ENCODE measurements at places on chromosomes 2 and 18.

DNA sequence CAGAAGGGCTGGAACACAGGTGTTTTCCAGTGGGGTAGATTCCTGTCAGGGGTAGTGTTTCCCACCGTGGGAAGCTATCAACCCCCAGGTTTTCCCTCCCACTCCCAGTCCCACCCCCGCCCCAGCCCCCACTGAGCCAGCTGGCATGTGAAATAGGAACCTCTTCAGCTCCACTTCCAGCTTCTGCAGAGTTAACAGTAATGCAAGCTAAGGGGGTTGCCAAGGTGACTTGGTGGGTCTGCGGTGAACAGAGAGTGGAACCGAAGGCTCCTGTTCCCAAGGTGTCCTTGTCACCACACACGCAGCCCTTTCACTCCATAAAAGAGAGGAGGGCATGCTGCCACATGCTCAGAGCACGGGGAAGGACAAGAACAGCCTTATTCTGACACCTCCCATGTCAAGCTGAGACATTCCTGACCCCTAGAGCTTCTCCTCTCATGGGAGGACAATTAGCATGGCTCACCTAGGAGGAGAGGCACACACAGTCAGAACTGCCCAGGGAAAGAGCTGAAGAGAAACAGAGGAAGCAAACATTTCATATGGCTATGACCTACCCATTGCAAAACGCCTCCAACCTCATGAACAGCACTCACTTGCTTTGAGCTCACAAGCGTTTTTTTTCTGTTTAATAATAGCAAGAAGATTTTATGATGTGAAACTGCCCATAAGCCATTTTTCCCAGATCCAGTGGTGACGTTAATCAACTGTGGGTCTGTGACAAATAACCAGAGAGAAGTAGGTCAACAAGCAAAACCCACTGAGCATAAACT, 39.8 kb upstream of the TBC1D8 start:
- no peak for DNase-seq

GRCh38 chr2:21251216-21251980, 127.6 kb downstream of the TDRD15 start:
- peak; percentile 90 for DNase-seq

DNA sequence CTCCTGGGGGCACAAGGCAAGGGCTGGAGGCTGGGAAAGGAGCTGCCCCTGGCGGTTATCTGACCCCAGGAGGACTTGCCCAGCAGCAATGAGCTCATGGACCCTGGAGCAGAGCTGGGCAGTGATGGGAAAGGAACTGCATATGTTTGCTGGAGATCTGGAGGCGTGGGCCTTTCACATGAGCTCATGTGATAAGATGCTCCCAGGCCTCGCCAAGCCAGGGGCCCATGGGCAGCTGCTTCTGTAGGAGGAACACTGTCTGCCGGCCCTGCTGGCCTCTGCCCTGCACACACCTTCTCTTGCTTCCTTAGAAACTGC, 9.0 kb upstream of the NPPC start:
- no peak for DNase-seq

DNA sequence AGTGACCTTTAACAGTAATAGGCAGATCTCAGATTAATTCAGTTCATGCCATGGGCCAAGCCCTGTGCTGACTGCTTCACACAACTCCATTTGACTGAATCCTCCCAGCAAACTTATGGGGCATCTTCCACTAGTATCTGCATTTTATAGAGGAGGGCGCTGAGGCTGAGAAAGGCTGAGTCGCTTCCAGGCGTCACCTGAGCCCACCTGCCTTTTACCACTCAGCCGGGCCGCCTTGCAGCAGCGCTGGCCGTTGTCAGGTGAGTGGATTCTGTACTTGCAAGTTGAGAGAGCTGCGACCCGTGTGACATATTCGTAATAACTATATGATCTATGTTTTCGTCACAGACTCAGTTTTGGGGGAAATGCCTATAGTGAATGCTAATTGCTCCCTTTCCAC, 59.3 kb upstream of the B3GNT7 start:
- no peak for DNase-seq

GRCh38 chr2:99682275-99683060, 192.7 kb upstream of the REV1 start:
- no peak for DNase-seq

DNA sequence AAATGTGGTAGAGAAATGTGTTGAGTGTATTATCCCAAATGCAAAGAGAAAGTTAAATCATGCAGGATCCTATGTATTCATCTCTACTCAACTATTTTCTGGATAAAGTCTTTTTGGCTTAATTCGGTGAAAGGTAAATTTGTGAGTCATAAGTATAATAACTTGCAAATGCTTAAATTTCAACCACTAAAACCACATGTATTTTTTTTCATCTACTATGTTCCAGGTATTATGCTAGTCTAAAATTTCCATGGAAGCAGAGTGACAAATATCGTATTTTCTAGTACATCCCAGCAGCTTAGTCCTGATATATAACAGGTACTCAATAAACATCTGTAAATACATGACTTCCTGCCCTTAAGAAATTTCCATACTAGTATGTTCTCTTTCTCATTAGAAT, 6.2 kb downstream of the ALS2 start:
- no peak for DNase-seq

- no peak for DNase-seq
Measured at GRCh38 chr2:220162320-220162719, 534.9 kb downstream of the SLC4A3 start.

DNA sequence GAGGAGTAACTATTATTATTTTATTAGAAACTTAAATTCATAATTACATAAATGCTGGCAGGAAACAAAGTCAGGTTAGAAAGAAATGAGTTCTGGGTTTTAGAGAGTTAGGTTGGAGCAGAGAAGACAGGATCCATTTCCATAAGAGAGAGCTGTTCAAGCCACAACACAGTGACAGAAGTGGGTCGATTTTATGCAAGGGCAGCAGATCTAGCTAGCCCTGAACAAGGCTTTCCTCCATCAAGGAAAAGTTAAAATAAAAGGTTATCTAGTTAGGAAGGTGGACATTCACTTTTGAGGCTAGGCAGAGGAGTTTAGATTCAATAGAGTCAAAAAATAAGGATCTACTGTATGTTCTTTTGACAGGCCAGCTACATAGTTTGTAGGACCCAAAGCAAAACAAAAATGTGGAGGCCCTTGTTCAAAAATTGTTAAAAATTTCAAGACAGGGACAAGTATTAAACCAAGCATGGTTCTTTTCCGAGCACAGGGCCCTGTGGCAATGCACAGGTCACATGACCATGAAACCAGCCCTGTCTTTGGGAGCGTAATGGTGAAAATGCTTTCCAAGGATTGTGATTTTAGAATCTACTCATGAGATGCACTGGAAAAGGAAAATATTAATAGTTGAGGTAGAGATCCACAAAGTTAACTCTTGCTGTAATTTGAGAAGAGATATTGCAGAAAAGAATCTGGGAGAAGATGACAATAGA, 91.2 kb upstream of the CREB1 start:
- DNase-seq: no peak

- no peak for DNase-seq
Measured at GRCh38 chr18:33820517-33821371, 242.7 kb downstream of the ASXL3 start.
